Muscle of back (tissue), 13 donors: ENCODE measurements at places on chromosomes 7 and 10.

DNA sequence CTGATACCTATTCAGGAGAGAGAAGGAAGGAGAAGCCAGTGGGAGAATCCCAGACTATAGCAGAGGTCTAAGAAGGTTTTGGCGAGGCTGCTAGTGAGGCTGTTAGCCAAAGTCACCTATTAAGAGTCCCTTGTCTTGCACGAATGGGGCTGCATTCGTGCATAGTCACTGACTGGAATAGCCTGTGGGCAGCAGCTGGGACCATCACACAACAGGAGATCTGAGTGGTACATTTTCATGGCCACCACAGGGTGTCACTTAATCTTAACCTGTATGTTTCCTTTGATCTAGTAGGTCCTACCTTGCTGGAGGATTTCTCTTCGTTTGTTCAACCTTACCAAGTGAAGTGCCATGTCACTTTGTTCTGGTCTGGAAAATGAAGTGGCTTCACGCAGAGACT is 319.9 kb downstream of the BMPER start:
- no peak for DNase-seq

GRCh38 chr10:86070278-86070677 is 296.3 kb downstream of the GRID1 start:
- DNase-seq: no peak

DNA sequence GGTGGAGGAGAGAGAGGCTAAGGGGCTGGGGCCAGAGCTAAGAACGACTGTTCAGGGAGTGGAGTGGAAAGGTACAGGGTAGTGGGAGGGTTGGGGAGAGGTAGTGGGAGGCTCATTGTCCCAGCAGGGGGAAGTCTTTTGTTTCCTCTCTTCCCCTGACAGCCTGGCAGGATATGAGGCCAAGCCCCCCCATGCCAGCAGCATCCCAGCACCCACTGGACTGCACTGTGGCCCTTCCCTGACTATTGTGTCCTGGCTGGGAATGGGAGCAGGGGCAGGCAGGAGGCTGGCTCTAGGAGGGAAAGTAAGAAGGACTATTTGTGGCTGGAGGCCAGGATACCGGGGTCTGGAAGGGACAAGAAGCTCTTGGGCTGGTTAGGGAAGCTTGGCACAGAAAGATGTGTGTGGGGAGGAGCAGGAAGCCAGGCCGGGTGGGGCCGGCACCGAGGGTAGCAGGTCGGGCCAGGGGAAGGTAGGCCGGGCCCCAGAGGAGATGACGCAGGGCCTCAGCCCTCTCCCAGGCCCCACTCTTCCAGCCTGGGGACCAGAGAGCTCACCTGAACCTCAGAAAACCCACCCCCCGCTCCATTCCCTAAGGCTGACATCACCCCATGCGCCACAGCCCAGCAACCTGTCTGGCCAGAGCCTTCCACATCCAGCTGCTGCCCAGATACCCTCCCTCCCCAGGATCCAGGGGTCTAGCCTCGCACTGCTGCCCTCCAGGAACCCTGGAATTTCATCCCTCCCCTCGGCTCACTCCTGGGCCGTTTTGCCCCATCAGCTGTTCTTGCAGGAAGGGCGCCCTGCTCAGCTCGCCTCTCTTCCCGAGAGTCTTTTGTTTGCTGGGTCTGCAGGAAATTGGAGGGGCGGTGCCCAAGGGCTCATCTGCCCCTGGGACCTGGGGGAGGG is 8.8 kb upstream of the EPHB4 start:
- DNase-seq: peak; percentile 22

DNA sequence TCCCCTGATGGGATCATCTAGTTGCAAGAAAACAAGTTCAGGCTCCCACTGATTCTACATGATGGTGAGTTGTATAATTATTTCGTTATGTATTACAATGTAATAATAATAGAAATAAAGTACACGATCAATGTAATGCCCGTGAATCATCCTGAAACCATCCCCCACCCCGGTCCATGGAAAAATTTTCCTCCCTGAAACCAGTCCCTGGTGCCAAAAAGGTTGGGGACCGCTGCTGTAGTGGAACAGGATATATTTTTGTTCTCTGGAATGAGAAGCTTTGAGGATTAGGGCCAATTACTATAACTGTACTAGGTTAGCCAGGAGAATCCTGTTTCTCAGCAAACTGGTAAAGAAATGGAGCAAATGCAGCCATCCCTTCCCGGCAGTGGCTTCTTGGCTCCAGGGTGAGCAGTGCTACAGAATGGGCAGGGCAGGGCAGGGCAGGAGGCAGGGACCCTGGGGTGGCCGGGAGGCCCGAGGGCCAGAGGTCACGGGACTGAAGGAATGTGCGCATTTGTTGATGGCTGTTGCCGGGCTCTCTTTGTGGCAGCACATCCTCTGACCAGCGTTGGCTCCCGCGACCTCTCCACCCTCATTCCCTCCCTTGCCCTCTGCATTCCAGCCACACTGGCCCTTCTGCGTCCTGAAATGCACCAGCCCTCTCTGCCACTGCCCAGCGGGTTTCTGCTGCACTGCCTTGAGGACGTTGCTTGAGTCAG is 162.3 kb upstream of the NPS start:
- no peak for DNase-seq

DNA sequence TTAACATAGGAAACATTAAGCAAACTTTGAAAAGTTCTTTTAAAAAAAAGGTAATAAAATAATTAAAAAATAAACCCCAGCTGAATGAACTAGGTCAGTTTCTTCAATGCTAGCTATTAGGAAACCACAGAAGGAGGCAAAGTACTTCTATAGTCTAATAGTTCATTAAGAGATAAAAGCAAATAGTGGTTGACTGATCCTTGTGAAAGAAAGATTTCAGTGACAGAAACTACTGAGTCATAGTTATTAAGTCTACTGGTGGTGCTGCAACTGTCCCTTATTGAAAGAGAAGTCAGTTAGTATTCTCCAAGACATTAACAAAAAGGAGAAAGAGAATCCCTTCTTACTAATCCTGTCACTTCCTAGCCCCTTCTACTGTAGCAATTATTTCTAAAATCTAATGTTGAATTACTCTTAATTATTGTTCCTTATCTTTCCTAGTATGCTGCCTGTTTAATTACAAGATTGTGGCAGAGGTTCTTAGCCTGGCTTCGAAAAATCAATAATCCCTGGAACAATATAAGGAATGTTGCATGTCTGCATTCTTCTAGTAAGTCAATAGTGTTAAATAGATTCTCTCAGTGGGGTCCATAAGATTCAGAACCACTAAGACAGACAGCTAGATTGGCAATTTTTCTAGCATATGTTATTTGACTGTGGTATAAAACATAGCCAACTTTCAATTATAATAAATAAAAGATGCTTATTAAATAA is 18.2 kb downstream of the TCTN3 start:
- no peak for DNase-seq

GRCh38 chr7:120743128-120743527 is 114.8 kb downstream of the TSPAN12 start:
- no peak for DNase-seq

GRCh38 chr7:112868609-112869008 is 78.4 kb upstream of the TMEM168 start:
- DNase-seq: no peak

DNA sequence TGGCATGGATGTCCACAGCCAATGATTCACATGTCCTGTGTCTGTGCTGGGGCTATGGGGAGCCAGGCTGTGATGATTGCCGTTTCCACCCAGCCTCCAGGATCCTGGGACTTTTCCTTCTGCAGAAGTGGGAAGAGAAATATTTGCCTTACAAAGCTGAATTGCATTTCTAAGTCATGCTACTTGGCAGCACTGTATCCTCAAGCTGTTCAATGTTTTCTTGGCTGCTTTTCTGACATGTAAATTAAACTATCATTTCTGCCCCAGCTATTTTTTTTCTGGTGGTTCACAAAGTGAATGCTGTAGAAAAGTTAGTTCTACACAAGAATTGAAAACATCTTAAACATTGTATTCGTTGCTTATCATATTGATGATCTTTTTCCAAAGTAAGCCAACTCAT is 51.9 kb upstream of the TCERG1L start:
- peak; percentile 14 for DNase-seq

DNA sequence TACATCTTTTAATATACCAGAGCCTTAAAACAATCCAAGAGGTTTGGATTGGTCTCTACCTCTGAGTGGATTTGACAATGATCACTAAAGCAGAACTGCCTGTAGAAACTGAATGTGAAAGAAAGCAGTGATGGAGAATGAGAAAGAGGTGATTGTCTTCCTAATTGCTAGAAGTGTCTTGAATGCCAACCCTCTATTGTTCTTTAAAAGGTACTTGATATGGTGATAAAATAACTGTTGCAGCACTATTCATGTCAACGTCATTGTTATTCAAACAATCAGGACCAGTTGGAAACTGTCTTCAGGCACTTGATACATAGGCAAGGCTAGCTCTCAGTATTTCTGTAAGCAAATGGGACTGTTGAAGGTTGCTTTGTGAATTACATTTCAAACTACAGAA is 47.9 kb upstream of the ITPRID1 start:
- DNase-seq: no peak

GRCh38 chr10:62742536-62743061 is 61.9 kb upstream of the ADO start:
- peak; percentile 48 for DNase-seq

GRCh38 chr7:5552123-5552522 is 128.5 kb upstream of the TNRC18 start:
- no peak for DNase-seq

DNA sequence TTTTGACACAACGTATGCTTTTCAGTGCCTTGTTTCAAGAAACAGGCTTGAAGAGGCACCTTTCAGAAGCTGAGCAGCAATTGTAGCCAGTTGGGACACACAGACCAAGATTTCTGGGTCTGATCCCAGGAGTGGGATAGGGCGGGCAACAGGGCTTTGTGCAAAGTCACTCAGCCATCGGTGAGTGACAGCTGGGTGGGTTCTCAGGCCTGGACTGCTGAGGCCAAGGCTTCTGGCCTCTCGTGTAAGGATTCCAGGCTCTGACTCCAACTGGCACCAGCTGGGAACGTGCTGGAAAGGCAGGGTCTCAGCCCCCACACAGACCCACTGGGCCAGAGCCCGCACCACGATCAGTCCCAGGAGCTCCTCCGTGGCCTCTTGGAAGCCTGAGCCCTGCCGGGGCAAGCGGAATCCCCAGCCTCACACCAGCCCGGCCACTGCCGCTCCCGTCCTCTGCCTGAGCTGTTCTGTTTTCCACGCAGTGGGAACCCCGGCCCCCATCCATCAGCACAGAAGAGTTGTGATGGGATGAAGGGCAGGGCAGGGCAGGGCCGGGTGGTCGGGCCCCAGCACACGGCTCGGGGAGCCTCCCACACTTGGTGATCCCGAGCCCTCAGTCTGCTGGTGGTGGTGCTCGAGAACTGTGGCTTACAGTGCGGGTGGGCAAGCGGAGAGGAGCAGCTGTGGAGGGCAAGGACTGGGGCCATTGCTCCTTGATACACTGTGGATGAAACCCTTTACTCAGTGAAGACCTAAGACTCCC is 46.8 kb downstream of the VIPR2 start:
- DNase-seq: no peak

- DNase-seq: no peak
These were observed 44.7 kb downstream of the RHOBTB1 start for GRCh38 chr10:60899266-60899665.

DNA sequence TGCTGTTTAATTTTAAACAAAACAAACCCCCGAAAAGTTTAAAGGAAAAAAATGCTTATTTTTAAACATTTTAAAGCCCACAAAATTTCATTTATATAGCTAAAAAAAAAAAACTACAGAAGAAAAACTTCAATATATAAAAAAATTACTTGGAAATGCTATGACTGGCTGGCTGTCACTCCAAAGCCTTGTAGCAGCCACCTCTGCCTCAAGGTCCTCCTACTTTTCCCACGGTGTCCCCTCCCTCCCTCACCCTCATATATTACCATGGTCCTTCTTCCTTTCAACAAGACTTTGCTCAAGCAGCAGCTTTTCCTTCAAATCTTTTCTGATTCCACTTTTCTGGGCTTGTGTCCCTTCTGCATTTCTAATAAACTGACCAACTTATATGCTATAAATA is 122.0 kb downstream of the TPK1 start:
- DNase-seq: no peak

- no peak for DNase-seq
These were observed 81.8 kb downstream of the PLXNA4 start for GRCh38 chr7:132494474-132494873.

DNA sequence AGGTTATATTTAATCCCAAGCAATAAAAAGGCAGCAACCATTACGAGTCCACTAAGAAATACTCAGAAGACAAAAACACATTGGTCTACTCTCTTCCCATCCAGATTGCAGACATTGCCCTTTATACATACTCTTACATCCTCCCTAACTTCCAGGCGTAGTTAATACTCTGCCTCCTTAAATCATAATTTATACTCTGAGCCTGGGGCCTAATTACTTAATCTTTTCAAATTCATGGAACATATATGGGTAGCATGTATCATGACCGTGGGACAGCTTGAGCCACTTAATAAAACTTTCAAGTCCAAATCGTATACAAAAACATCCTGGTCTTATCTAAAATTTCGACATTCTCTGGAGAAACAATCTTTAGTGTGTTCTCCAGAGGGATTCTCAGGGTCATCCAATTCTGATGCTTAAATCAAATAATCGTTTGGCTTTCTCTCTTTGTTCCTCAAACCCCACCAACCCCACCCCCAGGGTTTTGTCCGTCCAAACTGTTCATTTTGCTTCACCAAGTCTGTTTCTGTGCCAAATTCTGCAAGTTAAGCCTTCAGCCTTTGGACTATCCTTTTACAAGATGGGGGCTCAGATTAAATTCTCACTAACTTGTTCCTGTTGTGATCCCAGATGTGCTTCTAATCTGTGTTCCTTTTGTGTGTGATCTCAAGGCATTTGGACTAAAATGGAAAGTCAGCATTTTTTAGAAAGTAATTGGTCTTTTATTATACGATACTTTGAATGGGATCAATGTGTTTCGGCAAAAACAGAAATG is 86.4 kb downstream of the ADAM12 start:
- DNase-seq: no peak

DNA sequence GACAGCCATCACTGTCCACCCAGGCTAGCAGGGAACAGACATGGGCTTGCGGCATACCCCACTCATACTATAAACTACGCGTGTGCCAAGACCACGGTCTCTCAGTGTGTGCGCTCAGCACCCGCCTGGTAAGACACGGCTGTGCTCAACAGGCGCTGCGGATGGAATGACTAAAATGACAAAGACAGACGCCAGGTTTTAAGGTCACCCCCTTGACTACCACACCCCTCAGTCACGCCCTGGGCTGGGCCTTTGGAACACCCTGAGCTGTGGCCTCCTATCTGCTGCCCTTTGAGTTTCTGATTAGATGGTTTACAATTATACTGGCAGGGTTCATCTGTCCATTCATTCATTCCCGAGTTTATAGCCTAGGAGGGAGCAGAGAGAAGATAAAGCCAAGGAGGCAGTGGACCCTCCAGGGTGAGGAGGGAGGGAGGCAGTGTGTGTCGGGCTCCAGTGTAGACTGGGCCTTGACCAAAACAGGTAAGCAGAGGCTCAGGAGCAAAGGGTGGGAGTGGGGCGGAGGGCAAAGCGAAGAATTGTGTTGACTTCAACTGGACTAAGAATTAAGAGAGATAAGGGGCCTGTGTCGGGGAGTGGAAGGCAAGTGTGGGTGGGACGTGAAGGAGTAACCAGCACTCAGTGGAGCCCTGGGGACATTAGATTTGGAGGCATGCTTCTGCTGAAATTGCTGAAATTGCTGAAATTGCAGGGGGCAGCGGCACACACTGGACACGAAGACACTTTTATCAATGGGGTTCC is 35.0 kb downstream of the TNS3 start:
- no peak for DNase-seq
